Esophagus squamous epithelium (tissue), 5 donors: ENCODE measurements at places on chromosomes 13 and 19.

- DNase-seq, result no peak
These were observed 13.0 kb upstream of the SOX1 start for GRCh38 chr13:112053744-112054615.

DNA sequence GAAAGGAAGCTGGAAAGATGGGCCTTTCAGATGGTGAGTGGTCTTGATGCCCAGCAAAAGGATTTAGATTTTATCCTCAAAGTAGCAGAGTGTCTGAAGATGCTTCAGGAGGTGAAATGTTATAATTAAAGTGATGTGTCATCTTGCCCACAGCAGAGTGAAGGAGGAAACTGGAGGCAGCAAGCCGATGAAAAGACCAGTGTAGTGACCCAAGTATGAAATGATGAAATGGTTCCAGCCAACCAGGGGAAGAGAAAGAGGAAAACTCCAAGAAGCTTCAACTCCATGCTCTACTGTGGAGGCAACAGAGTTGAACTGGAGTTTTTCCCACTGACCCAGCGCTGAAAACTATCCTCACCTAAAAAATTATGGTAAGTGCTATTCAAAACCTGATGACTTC, 66.7 kb downstream of the FOXO1 start:
- no peak for DNase-seq

DNA sequence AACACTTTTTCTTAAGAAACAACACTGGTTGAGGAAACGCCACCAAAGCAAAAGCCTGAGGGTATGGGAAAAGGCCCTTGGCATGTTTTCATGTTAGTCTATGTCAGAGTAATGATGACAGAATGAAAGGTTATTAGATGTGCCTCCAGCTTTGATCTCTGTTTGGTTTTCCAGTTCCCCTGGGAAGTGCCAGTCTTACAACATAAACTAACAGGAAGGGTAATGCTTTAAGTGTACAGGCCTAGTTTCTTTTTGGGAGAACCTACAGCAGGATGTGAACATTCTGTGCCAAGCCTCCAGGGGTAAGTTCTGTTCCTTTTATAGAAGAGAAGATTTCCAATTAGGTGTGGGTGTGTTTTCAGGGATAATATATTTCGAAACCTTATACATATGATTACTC, 121.7 kb downstream of the FNDC3A start:
- no peak for DNase-seq

DNA sequence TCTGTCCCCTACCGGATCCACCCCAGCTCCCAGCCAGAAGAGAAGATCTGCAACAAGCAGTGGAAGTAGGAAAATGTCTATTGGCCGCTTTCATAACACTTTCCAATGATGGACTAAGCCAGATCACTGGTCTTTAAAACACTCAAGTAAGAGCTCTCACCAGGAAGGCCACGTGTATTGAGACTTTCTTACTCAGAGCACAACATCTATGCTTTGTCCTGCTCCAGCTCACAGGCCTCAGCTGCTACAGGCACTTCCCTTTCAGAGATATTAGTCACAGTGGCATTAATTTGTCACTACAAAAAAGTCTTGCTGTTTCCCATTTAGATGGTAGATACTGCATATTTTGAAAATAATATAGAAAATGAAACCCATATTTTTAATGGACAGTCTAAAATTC, 164.2 kb downstream of the ABCC4 start:
- no peak for DNase-seq

DNA sequence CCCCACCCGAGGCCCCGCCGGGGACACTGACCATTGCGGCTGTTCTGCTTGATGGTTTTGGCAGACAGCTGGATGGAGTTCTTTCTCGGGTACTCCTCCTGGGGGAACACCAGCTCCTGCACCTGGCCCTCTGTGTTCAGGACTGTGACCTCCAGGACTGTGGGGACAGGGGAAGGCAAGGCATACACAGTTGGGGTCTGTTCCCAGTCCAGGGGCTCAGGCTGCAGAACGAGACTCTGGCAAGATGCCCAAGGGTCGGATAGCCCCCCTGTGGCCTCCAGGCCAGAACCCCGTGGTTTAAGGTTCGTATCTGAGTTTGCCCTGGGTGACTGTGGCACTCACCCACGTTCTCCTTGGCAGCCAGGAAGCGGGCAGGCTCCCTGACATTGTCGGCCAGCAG, 22.7 kb upstream of the ASF1B start:
- no peak for DNase-seq

DNA sequence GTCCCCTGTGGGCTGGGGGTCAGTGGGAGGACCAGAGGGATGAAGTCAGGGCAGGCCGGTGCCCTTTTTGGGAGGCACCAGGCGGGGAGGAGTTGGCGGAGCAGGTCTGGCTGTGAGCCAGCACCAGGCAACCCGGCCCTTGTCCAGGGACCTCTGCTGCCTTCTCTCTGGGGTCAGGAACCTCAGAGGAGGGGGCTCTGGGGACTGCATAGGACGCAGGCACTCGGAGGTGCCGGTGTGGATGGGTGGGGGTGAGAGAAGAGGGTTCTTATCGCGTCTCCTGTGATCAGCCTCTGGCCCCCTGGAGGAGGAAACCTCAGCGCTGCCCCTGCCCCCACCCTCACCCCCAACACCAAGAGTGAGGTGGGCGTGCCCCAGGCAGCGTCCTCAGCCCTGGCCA, 16.5 kb downstream of the DPF1 start:
- DNase-seq, result no peak

DNA sequence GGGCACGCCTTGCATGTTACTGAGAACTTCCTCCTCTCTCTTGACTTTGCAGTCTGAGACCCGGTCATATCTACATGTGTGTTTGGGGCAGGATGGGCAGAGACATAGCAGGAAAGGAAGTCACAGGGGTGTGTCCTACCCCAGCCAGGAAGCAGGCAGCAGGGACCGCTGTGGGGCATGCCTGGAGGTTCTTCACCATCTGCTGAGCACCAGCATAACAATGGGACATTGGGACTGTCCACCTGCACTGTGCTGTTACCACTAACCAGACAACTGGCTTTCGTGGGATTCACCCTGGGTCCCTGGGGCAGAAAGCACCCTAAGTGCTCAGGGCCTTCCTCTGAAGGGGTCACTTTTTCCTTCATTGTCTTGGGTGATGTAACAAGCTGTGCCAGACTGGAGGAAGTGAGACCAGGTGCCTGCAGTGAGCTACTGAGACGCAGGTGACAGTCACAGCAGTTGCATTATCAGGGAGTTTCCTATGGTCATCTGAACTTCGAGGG, 2.6 kb upstream of the HAUS5 start:
- no peak for DNase-seq

DNA sequence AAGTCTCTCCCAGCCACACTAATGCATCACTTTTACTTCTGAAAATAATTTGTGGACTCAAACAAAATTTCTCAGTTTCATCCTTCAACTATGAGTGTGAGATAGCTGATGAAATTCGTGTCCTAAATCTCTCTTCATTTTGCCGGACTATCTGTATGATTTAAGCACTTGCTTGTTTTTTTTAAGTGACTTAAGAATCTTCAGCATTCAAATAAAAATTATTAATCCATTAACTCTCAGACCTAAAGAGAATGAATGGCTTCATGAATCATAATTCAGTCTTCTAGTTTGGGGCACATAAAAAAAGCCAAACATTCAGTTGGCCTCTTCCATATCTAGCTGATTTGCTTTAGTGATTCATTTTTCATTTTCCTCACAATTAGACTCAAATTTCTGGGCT, 579.5 kb downstream of the DCT start:
- no peak for DNase-seq

DNA sequence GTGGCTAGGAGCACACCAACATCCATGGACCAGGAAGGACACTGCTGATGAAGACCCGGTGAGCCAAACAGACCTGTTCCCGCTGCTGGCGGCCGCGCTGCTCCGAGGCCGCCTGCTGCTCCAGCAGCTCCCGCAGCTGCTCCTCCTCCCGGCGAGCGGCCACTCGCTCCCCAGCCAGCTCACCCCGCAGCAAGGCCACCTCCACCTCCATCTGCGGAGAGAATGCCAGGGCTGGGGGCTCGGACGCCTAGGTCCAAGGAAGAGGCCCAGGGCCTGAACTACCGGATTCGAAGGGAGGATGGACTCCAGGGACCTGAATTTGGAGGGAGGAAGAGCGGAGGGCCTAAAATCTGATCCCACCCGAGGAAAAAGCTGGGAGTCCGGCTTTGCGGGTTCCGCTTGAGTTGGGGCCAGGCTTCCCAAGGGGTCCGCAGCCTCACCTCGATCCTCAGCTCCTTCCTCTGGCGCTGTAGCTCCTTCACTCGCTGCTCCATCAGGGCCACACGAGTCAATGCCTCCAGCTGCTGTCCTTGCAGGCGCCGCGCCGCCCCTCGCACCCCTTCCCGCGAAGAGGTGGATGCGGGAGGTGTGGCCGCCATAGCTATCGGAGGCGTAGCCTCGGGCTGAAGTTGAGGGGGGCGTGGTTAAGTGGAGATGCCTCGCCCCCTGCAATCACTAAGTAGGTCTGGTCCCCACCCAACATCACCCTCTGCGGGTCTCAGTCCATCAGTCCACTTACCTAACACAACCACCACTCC, 2.7 kb downstream of the PHLDB3 start:
- DNase-seq, result no peak

DNA sequence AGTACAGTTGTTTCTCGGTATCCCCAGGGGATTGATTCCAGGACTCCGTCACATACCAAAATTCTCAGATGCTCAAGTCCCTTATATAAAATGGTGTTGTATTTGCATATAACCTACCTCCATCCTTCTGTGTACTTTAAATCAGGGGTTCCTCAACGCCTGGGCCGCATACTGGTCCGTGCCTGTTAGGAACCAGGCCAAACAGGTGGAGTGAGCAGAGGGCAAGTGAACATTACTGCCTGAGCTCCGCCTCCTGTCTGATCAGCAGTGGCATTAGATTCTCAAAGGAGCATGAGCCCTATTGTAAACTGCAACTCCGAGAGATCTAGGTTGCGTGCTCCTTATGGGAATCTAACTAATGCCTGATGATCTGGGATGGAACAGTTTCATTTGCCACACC, 42.2 kb upstream of the KCTD4 start:
- DNase-seq, result no peak

GRCh38 chr13:24027494-24027893, 130.2 kb upstream of the C1QTNF9B start:
- DNase-seq, result no peak

DNA sequence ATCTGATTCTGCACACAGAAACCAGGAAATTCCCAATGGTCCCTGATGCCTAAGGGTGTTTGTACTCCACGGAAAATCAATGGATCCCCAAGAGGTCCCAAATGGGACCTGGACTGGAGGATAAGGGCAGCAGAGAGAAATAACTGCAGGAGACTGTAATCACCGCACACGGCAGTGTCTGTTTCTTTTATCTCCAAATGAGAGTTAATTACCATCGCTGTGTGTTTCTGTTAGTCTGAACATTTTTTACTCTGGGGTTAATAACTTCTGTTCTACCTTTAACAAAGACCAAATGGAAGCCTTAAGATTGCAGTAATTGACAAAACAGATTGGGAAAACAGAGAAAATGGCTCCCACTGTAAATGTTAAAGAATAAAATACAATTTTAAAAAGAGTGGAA, 320.9 kb downstream of the DCLK1 start:
- no peak for DNase-seq

GRCh38 chr13:95603887-95604555, 40.5 kb downstream of the DZIP1 start:
- no peak for DNase-seq

DNA sequence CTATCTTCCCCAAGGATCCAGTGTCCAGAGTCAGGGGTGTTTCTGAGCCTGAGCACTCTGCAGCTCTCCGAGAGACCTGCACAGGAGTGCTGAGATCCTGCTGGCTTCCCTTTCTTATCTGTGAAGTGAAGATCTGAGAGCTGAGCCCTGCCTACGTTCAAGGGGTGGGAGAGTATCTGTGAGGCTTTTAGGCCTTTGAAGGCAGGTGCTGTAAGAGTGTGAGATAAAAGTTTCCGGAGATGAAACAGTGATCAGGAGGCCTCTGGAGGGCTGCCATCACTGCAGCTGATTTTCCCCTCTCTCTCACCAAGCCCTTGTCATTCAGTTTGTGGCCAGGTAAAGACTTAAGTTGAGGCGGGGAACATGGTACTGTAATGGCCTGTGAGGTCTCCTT, 83.1 kb downstream of the AKAP11 start:
- no peak for DNase-seq

DNA sequence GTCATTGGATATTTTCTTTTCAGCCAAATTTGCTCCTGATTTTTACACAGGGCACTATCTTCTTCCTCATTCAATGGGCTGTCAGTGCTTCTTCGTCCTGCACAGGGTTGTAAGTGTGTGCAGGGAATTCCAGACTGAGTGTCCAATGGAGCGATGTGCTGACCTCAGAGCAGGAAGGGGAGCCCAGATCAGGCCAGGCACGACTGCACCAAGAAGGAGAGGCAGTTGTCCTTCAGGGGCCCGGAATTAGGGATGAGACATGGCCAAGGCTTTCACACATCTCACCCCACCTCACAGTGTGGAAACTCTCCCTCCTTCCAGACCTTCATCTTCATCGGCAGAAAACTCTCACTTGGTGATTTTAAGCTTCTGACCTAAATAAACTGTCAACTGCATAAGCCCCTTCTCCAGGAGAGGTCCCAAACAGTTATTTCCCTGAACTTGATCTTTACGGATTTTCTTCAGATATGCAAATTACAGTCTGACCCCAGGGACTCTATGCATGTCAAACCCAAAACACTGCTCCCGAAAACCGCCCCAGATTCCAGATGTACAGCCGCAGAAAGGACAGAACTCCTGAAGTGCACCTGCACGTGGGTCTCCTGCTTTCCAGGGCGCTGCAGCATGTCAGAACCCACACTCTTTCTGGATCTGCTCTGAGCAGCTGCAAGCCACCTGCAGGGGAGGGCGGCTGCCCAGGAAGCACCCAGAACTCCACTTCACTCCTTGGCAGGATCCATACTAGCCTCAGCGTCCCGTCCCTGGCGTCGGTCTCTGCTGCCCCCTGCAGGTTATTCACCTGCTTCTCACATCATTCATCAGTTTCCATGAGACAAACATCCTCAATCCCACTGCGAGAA, 625 bp upstream of the ZNF20 start:
- peak; percentile 33 for DNase-seq

GRCh38 chr19:8705742-8706141, 7.1 kb upstream of the ACTL9 start:
- DNase-seq, result no peak

DNA sequence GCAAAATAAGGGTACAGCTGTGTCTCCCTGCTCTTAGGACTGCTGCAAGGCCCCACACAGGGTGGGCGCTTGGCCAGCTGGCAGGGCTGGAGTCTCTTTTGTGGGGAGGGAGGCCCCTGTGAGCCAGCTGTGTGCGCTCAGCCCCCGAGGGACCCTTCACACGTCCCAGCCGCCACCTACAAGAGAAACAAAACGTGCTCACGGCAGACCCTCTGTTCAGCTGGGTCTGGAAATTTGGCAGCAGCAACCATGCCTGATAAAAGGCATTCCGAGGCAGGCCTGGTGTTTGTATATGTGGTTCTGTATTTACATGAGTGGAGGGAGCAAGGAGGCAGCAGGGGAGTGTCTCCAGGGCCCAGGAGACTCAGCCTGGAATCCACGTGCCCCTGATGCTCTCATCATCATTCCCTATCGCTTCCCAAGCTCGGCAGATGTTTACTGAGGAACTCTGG, 49.7 kb downstream of the CRTC1 start:
- DNase-seq, result no peak

DNA sequence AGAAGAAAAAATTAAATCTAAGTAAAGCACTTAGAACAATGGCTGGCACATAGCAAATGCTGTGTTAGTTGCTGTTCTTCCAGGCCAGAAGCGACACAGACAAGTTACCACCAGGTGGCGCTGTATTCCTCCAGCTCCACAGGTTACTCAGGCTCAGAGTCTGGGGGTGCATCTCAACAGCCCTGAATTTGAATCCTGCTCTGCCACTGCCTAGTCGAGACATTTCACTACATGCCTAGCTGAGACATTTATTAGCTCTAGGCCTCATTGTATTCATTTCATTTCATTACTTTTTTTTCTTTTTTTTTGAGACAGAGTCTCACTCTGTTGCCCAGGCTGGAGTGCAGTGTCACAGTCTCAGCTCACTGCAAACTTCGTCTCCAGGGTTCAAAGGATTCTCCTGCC, 16.4 kb upstream of the CYP2B6 start:
- no peak for DNase-seq
